Activated CD4-positive, CD25-positive, alpha-beta regulatory T cell treated with anti-CD3 and anti-CD28 coated beads, Interleukin-2, amount 50 U/mL, for 24 hours (primary cell): ENCODE measurements at places on chromosomes 3 and 15.
A peak's percentile ranks its signal among the peaks of the same experiment; 100 is the strongest.

GRCh38 chr3:11410564-11410963, 138.4 kb downstream of the ATG7 start:
- ATAC-seq = no peak

DNA sequence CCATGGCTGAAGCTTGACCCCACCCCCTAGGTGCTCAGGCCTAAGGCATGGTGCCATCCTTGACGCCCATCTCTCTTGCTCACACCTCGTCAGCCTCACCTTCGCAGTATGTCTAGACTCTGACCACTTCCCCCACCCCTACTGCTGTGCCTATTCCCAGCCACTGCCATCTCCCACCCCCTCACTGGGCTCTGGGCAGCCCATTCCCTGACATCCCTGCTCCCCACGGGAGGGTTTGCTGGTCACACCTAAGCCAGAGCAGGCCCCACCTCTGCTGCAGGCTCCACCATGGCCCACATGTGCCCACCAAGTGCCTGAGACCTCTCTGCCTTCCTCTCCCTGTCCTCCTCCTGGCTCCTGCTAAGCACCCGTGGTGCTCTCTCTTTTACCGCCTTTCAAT, 47.7 kb upstream of the PRR23E start:
- no peak for ATAC-seq

DNA sequence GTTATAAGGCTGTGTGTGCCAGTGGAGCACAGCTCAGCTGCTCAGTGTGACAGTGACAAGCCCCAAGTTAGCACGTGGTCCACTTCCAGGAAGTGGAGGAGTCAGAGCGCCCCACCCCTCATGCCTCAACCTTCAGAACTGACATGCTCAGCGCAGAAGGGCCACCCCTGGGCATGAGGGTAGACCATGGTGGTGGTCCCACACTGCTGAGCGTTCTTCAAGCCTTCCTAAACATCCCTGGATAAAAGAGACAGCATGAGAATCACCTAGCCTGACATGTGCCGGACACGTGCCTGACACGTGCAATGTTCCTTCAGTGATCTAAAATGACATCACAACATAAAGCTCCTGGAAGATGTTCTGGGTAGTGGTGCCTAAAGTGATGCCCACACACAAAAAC, 16.8 kb downstream of the ATP10A start:
- ATAC-seq = peak; percentile 62

DNA sequence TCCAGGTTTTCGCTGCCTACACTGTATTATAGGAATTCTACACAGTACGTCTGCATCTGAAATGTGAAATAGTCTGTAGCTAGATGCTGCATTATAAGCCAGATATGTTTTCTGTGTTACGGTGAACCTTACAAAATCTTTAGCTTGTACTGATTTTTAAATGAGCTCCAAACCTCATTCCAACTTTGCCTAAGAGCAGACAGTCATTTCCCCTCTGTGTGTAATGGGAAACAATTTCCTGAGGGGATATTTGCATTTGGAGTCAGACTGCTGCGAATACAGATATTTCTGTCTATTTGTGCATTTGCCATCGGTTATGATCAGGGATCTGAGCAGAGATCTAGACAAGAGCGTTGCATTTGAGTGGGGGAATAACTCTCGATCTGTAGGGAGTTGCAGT, 37.5 kb downstream of the ARNT2 start:
- no peak for ATAC-seq

DNA sequence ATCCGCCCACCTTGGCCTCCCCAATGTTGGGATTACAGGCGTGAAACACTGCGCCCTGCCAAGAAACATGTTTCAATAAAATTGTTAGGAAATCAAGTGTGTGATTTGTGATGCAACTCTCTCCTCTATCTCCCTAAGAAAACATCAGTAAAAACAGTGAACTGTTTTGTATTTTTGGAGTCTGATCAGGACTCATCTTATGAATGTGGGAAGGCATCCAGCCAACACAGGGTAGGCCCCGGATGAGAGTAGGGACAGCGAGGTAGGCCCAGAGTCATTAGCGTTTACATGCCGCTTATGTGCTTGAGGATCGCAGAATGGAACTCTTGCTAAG, 884 bp upstream of the GLYCTK start:
- no peak for ATAC-seq

GRCh38 chr15:52013151-52013791, 5.7 kb upstream of the MAPK6 start:
- ATAC-seq = peak; percentile 72

GRCh38 chr3:64650096-64650622, 37.6 kb downstream of the ADAMTS9 start:
- ATAC-seq = no peak

DNA sequence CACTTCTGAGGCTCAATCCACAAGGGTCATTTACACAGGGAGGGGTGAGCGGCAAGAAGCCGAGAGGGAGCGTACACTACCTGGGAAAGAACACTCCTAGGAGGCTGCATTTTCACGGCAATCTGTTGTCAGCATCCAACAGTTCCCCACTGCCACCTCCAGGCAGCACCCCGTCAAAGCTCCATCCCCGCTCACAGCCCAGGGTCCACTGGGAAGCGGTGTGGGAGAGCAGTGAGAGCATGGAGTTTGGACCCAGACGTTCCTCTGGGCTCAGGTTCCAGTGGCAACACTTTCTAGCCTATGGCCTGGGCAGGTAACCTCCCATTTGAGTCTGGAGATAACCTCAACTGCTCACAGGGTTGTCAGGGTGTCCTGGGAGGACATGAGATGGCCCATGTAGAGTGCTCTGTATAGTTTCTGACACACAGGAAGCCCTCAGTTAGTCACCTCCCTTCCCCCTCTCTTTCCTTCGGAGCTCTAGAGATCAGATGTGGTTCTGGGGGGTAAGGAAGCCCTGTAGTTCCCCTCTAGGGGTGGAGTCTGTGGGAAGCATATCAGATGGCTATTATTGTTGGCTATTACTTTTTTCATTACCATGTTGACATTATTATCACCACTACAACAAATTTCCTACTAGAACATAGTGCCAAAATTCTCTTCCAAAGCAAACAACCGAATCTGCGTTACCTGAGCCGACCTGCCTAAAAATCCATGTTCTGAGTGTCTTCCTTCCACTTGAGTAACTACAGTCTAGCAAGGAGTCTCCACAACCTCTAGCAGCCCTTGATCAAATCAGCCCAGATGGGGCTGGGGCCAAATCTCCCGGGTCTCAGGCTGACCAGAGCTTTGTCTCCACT, 29.1 kb downstream of the RUVBL1 start:
- no peak for ATAC-seq

- ATAC-seq = no peak
Measured at GRCh38 chr3:14482271-14482721, 57.8 kb downstream of the GRIP2 start.

- ATAC-seq = no peak
Measured at GRCh38 chr3:128226795-128227395, 73.6 kb downstream of the EEFSEC start.

- ATAC-seq = no peak
Measured at GRCh38 chr15:77225646-77226045, 154.7 kb upstream of the TSPAN3 start.

- ATAC-seq = peak; percentile 74
Measured at GRCh38 chr3:127483902-127484591, 106.5 kb downstream of the TPRA1 start.

GRCh38 chr15:41024131-41024530, 70.9 kb downstream of the CHAC1 start:
- no peak for ATAC-seq

GRCh38 chr3:143480344-143480743, 360.8 kb downstream of the CHST2 start:
- ATAC-seq = no peak

DNA sequence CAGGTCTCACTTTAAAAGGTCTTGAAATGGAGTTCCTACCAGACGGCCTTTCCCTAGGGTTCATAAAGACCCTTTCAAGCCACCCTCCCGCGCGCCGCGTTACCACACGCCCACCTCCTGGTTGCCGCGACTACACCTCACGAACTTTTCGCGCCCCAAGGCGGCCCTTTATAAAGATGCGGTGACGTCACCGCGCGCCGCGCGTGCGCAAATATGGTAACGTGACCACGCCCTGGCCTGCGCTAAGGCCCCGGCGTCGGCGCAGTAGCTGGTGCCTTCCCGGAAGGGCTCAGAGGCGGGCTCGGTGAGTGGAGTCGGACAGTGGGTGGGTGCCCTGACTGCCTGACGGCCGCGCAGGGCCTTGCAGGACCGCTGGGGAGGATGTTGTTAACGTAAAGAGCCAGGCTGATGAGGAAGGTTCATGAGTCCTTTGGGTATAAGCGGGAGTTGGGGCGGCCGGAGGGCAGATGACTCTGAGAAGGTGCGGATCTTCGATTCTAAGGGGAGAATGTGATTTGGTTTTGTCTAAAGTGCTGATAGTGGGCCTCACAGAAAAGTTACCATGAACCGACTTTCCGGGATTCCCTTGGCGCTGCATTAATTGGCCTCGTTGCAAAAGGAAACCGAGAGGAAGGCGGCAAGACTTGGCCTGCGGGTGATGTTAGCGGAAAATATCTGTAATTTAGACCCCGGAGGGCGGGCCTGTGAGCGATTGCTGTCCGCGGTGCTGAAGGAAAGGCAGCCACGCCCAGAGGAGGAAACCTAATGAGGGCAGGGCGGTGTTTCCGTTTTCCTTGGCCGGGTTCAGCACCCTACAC, 54.4 kb downstream of the FEZF2 start:
- peak; percentile 93 for ATAC-seq
